ENCODE measurements at places on chromosomes 7 and 10.

GRCh38 chr10:78566284-78567111, 502.3 kb upstream of the ZMIZ1 start:
- no peak for DNase-seq

DNA sequence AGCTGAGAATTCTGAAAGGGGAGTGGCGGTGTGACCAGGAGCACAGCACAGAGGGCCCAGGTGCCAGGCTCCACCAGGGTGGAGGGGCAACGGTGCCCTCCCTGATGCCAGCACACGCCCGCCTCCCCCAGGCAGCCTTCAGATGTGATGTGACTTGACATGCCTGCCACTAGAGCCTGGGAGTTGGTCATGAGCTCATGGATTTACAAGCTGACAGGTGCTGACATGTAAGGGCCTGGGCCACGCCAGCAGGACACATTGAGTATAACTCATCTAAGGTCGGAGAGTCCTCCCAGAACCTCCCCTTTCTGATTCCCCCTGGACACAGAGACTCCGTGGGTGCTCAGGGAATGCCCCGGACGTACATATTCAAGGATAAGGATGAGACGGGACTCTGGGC, 74.2 kb downstream of the LSM5 start:
- DNase-seq, result no peak

DNA sequence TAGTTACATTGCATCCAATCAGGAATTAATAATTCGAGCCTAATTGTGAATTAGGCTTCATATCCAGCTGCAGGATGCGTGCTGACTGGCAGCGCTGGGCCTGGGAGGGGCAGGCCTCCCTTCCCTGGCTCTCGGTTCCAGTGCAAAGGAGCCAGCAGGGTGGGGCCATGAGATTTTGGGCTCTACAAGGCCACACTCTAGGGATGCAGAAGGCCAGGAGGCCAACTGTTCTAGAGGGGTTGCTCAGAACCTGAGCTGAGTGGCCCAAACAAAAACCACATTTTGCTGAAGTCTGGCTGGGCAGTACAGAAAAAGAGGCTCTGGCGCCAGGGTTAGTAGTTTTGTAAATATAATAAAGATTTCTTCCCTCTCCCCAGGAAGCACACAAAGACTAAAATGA, 72.3 kb downstream of the CLEC2L start:
- no peak for DNase-seq

GRCh38 chr7:45217358-45217757, 59.8 kb downstream of the RAMP3 start:
- DNase-seq, result peak; percentile 22

DNA sequence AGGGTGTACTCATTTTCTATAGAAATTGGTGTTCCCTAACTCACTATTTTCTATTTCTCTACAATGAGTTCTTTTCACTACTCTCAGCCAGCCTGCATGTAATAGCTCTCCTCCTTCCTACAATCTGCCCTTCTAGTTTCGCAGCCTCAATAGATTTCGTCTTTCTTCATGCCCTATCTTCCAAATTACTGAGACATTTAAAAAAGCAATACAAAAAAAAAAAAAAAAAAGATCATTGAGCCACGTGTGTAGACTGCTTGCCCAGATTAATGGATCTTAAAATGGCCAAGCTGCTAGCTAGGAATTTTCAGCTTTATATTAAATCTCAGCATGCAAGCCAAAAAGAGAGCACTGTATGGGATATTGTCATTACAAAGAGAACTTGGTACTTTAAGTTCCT, 55.5 kb downstream of the ZNF277 start:
- no peak for DNase-seq

DNA sequence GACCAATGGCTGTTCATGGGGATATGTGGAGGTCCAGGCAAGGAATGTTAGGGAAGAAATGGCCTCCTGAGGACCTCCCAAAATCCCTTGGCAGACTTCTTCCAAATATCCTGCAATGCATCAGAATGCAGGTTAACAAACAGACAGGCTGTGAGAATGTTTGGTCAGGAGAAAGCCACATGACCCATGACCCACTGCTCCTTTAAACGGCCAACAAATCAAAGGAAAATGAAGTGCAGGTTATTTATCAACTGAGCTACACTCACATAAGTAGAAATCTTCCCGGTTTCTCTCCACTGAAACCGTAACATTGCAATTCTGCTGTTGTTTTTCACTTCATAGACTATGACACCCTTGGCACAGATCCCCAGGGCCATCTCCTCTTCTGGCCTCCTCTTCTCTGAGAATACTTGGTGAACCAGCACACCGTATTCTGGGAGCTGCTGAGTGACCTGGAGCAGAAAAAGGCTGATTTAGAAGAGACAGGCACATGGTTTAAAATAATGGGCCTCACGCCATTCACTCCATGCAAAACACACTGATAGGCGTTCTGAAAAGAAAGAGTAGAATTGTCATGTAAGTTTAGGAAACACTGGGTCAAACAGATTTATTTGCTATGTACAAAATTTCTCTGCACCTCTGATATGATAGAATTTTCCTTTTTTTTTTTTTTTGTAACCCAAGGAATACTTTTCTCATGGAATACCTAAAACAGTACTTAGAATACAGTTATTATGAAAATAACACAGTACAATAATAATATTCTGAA, 67.8 kb downstream of the FRMPD2 start:
- DNase-seq, result no peak

- DNase-seq, result no peak
Measured at GRCh38 chr10:52780391-52781155, 8.0 kb upstream of the MBL2 start.

GRCh38 chr10:102413806-102414561, 4.6 kb downstream of the PSD start:
- no peak for DNase-seq

GRCh38 chr10:6092731-6093130, 3.9 kb downstream of the RBM17 start:
- no peak for DNase-seq

DNA sequence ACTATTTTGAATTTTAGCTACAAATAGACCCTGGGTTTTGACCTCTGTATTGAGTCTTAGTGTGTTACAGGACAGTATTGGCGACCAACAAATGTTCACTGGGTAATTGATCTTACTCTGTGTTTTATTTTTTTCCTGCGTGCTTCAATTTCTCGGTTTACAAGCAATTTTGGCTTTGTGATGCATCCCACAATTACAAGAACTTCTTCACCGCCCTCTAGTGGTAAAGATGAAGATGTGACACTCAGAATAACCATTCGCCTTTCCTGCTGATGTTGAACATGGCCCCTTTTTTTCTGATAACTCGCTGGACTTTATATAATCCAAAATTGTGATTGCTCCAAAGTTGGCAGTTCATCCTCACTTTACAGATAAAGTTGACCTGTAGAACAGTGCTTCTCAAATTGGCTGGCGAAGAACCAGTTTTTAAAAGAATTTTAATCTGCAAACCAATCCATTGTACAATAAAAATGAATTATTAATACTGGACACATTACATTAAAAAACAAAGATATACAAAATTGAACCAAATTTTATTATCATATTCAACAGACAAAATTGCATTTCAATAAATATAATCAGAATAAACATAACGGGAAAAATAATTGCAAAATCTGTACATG, 20.2 kb upstream of the SMC3 start:
- DNase-seq, result peak; percentile 58

DNA sequence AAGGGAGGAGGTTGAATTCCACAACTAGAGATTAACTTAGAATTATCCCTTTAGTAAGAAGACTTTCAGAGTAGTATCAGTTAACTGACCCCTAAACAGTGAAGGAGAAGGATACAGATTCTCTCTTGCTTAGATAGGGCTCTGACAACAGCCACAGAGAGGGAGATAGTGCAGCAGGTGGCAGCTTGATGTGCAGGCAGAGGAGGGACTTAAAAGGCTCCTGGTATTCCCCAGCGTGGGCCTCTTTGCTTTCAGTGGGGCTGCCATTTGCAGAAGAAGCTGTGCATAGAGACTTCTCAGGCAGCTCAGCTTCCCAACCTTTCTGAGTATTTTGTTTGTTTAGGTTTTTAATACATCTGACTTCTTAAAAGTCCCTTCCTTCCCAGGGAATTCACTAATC, 16.0 kb downstream of the FZD1 start:
- no peak for DNase-seq

DNA sequence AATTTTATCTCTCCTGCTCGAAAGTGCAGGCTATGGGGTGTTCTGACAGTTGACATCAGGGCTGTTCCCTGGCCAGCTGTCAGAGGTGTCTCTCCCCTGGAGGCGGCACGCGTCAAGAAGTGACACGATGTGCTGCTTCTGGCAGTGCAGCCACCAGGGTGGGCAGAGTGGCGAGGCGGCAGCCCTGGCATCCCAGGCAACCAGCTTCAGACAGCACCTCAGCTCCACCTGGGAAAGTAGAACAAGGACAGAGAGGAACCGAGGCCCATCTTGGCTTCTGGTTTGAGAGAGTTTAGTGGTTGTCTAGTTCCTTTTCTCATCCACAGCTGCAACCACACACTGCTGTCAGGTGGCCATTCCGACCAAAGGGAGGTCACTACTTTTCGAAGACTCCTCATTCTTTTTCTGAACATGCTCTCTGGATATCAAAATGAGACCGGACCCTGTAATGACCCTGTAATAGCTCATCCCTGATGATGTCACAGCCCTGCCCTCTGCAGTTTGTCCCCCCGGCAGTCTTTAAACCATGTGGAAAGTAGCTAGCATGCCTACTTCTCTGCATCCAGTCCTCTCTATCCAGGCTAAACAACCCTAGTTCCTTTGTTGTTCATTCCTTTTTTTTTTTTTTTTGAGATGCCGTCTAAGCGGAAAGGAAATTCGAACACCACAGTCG, 381.0 kb upstream of the NRP1 start:
- DNase-seq, result no peak

DNA sequence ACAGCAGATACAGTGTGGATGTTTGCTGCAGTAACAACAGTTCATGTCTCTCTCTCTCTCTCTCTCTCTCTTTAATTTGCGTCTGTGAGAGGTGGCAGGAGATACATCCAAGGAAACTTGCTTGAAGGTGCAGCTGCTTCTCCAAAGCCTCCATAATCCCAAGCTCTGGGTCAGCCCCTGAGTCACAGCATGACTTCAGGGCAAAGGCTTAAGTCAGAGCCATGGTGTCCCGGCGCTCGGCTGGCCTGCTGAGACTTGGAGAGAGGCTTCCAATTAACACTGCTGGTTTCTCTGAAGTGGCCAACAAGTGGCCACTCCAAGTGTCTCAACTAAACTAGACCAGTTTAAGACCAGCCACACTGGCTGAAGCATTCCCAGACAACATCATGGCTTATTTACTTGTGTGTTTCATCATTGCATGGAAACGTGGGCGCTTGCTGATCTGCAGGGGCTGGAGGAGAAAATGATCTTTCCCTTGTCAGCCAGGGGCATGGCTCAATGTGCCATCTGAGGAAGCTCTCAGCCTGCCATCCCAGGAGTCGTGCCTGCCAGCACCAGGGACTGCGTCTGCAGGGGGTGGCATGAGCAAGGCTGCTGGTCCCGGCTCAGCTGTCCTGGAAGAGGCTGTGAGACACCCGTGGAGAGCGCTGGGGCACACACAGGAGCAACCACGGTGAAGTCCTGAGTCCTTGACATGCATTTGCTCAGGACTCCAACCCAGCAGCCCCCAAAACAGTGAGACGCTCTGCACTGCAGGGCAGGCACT, 254.2 kb downstream of the COBL start:
- no peak for DNase-seq
